Activated CD4-positive, alpha-beta T cell treated with anti-CD3 and anti-CD28 coated beads, Interleukin-2, Interleukin-6, amounts not matched to agents 100 ng/mL and 50 ng/mL, durations not matched to agents 16 hours and 8 hours (primary cell): ENCODE measurements at places on chromosomes 13 and 19.

GRCh38 chr19:58395220-58395978 lies at the start of gene RNF225:
Gene RNF225 (plus strand): TSS chr19:58395656. CDS start chr19:58396090, 434 bp downstream.
- DNase-seq: peak; percentile 51

DNA sequence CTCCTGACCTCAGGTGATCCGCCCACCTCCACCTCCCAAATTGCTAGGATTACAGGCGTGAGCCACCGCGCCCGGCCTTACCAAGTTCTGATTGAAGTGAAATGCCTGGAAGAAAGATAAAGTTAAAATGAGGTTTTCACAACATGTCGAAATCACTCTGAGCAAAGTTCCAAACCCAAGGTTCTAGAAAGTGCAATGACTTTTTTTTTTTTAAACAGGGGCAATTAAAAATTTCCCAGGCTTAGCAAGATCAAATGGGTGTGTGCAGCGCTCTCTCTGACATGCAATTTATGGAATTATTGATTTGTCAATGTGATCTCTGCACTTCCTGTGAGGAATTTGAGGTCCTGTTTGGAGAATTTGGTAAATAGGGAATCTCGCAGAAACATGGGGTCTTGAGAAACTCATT lies 12.8 kb upstream of the MAP2K2 start:
- DNase-seq: no peak

GRCh38 chr13:21066946-21067345 lies 5.6 kb upstream of the LATS2 start:
- no peak for DNase-seq

GRCh38 chr19:324716-325115 lies 19.9 kb downstream of the MIER2 start:
- no peak for DNase-seq

- no peak for DNase-seq
Measured at GRCh38 chr19:23522431-23522830, 127.2 kb upstream of the ZNF91 start.

GRCh38 chr19:1270854-1271527 lies 1.9 kb downstream of the CIRBP start:
- no peak for DNase-seq

DNA sequence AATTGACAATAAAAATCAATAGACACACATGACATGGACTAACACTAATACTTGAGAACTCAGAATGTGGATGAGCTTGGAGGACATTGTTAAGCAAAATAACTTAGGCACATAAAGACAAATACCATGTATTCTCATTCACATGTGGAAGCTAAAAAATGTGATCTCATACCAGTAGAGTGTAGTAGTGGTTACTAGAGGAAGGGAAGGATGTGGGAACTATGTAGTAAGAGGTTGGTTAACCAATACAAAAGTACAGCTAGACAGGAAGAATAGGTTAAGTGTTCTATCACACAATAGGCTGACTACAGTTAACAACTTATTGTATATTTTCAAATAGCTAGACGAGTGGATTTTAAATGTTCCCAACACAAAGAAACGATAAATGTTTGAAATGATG lies 415.8 kb upstream of the KLF12 start:
- DNase-seq: peak; percentile 15

GRCh38 chr19:57282011-57282643 lies 1.8 kb downstream of the ZNF460 start:
- DNase-seq: peak; percentile 36

DNA sequence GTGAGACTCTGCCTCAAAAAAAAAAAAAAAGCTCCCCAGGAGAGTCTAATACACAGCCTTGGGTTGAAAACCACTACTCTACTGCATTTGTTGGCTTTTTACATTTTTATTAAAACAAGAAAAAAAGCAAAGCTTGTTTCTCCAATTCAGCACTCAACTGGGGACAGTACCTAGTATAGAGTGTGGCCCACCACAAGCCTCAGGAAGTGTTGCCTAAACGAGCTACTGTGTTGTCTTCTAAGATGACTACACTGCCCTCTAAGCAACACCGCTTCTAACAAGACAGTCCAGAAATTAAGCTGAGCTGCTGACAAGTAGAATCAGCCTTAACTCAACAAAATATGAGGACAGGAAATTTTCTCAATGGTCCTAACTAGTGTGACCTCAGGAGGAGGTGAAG lies 522.2 kb downstream of the FGF9 start:
- no peak for DNase-seq
